Daoy (cell line): ENCODE measurements at places on chromosomes 3 and 15. TPM values are rescaled to one million over a fixed set of nuclear protein-coding genes. Genes with fewer than 3 reads are reported as not detected.

DNA sequence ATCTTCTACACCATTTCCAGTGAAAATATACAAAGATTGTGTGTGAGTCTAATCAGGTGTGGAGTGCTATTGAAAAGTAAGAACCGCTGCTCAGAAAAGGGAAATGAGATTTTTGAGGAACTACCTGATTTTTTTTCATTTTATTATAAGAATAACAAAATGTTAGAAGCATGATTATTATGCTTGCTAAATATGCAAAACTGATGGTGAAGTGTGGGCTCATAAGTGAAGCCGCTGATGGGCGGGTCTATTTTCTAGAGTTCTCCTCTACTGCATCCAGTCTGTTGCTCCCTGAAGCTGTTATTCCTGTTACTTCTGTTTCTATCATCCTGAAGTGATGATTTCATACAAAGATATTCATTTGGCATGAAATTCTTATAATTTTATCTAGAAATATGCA, 612.0 kb downstream of the CADM2 start:
- no peak for DNase-seq

GRCh38 chr3:119647843-119648575, 12.4 kb downstream of the POPDC2 start:
- DNase-seq = no peak

GRCh38 chr3:152056481-152056880, 183.0 kb downstream of the SUCNR1 start:
- no peak for DNase-seq

DNA sequence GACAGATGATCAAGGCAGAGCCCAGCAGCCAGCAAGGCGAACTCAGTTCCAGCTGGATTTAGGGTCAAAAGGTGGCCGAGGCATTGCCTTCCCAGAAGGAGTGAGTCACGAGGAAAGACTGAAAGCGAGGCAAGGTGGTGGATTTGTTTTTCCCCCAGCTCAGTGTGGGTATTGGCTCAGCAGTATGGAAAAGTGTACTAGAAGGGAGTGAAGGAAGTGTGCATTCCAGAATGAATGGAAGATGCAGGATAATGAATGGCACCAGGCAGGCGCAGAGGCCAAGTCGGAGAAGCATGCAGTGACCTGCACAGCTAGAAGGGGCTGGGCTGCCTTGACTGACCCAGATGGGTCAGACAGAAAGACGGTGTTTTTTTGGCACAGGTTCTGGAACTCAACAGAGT, 46.3 kb downstream of the FOXP1 start:
- peak; percentile 90 for DNase-seq

- DNase-seq = no peak
Measured at GRCh38 chr3:72109327-72110259, 324.6 kb upstream of the PROK2 start.

DNA sequence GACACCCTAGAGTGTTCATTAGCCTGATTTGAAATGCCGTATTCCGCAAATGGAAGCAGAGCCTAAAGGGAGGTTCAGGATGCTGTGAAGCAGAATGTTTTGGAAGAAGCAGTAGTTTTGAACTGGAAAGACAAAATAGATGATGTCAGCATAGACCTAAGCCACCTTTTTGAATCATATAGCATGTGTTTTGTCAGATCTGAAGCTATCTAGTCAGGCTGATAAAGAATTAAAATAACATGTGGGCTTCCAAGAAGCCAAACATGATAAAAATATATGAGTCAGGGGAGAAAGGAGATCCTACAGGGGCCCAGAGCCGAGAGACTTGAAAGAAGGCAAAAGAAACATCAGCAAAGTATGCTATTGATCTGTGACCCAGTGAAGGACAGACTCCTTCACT, 47.2 kb upstream of the RASA2 start:
- DNase-seq = no peak

DNA sequence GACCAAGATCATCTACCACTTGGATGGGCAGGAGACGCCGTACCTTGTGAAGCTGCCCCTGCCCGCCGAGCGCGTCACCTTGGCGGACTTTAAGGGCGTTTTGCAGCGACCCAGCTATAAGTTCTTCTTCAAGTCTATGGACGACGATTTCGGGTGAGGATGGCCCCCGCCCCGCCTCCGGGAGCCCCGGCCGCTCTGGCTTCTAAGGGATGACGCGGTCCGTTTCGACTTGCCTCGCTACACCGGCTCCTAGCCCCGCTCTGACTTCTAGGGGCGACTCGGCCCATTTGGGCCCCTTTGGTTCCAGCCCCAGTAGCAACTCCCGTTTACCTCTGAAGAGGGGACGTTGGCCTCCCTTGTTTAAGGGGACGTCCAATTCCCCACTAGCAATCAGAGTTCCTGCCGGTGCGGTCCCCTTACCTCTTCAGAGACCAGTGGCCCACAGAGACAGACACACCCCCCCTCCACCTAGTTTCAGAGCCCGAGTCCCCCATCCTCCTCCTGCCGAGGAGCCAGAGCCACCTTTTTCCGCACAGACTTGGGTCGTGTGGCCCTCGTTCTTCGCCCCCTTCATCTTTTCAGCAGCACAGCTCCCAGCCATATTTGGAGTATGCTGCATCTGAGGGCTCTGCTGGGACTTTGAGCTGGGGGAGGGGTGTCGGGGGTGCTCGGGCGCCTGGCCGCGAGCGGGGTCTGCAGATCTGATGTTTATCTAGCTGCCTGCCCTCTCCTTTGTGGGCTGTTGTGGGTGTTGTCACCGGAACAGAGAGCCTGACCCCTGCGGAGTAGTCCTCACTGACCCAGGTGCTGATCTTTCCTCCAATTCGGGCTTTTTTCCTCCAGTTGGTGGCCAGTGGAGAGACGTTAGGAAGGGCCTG, 706 bp downstream of the DVL3 start:
- peak; percentile 52 for DNase-seq

DNA sequence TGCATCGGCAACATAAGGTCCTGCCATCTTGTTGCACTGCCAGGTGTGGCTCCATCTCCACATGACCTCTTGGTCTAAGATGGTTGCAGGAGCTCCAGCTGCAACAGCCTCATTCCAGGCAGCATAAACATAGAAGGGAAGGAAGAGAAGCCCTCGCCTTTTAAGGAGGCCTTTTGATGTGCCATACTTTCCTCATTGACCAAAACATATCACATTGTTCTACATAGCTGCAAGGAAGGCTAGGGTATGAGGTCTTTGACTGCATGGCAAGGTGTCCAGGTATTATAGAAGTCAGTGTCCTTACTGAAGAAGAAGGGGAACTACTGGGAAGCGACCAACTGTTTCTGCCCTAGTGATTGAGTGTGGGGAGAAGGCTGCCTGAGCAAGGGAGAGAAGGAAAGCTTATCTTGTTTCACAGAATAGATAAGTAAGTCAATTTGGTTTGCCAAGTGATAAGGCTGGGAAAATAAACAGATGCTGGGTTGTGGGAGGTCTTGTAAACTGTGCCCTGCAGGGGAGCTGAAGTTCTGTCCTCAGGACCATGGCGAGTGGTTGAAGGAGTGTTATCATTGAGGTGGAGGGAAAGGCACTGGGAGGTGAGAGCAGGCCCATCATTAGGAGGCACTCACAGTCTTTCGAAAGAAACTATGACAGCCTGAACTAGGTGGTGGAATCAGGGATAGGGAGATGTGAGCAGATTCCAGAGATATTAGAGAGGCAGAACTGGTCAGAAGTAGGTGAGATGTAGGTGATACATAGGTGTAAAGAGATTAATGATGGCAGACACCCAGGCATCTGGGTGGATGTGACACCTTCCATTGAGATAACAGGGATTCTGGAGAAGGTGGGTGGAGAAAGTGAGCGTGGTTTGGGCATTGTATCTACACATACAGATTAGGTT, 93.8 kb upstream of the IGF1R start:
- no peak for DNase-seq

DNA sequence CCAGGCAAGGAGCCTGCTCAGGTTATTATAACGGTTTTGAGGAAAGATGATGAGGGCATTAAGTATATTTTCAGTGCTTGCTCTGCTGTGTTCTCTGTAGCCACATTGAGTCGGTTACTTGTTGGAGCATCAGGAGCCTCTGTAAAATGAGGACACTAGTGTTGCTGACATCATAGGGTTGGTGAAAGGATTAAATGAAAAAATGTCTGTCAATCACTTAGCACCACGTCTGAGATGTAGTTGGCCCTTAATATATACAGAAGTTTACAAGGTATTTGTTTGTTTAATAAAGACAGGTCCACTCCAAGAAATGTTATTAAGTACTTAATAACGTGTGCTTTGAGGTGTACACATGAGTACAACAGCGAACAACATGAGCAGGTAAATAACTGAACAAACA, 735 bp upstream of the SLC25A26 start:
- DNase-seq = no peak

- no peak for DNase-seq
Measured at GRCh38 chr3:134743006-134743405, 52.1 kb upstream of the EPHB1 start.

- no peak for DNase-seq
Measured at GRCh38 chr3:177419904-177420601, 222.8 kb upstream of the TBL1XR1 start.

- no peak for DNase-seq
Measured at GRCh38 chr3:186599142-186599784, 13.6 kb upstream of the AHSG start.

DNA sequence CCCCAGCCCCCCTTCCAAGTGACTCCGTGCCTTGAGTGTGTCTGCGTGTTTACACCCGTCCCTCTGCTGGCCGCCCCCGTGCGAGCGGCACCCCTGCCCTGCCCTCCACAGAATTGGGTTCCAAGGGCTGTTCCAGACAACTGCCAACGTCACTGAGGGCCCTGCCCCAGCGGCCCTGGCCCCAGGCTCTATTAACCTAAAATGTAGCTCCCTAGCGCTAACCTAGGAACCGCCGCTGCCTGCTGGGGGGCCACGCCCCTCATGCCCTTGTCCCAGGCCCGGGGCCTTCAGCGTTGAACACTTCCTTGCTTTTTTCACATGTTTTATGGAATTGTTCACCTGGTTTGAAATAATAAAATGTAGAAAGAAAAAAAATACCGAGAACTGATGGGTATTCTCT, 10.0 kb upstream of the SEMA3B start:
- no peak for DNase-seq

DNA sequence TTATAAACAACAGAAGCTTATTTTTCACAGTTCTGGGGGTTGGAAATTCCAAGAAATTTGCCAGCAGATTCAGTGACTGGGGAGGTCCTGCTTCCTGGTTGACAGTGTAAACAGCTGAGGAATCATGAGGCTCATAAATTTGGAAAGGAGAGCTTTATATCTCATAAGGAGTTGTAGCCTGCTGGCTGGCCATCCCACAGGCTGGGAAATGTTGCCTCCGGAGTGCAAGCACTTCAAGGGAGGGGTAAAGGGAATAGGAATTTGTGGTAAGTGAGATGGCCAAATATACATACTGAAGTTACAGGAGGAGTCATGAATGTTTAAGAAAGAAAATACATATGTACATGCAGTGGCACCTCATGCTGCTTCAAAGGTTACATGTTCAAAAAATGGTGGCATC, 217.2 kb upstream of the CBLB start:
- no peak for DNase-seq

DNA sequence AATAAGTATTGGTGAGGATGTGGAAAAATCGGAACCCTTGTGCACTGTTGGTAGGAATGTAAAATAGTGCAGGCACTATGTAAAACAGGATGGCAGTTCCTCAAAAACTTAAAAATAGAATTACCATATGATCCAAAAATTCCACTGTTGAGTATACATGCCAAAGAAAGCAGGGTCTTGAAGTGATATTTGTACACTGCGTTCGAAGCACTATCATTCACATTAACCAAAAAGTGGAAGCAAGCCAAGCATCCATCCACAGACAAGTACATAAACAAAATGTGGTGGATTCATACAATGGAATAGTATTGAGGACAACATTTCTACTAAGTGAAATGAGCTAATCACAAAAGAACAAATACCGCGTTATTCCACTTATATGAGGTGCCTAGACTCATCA, 200.7 kb downstream of the TJP1 start:
- DNase-seq = no peak

GRCh38 chr3:79414806-79415205, 353.0 kb downstream of the ROBO1 start:
- peak; percentile 1 for DNase-seq

DNA sequence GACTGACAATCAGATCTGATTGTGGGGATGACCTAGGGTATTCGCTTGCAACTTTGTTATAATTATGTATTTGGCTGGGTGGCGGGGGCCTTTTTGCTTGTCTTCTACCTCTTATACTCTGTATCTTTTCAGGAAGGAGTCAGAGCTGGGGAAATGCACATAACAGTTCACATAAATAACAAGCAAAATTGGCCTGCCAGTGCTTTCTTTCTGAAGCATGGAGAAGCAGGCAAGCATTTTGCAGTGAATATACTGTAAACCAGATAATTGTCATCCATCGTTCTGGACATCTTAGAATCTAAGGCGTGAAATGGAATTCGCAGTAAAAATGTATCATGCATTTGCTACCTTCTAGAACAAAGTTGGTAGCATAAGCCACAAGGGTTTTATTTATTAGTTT, 227.6 kb downstream of the CLSTN2 start:
- DNase-seq = no peak

GRCh38 chr3:49021813-49022687, at the start of gene NDUFAF3:
TSS of gene NDUFAF3 (plus strand) at chr3:49022121. CDS start at chr3:49022145, 24 bp downstream.
- peak; percentile 94 for DNase-seq

DNA sequence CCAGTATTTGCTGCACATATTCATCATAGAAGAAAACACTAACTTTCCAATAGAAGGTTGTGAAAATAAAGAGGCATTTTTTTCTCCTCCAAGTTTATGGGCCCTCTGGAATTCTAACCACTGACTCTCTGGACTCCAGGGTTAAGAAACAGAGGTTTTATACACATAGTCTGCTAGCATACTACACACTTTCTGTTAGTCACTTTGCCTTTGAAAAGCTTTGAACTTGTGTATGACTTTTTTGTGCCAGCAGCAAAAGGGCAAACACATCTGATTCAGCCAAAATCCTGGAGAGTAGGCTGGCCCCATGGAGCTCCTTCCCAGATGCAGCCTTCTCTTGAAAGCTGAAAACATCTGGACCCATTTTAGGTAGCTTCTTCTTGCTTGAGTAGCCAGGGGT, 6.2 kb downstream of the ZIC4 start:
- no peak for DNase-seq

GRCh38 chr3:14214764-14215163, 36.1 kb downstream of the LSM3 start:
- DNase-seq = no peak

- no peak for DNase-seq
Measured at GRCh38 chr3:88209356-88209755, 59.6 kb downstream of the C3orf38 start.

- no peak for DNase-seq
Measured at GRCh38 chr15:38648121-38648843, 83.7 kb upstream of the RASGRP1 start.

GRCh38 chr3:104070906-104071305, 1295.8 kb upstream of the ALCAM start:
- DNase-seq = no peak

- DNase-seq = no peak
Measured at GRCh38 chr3:82353306-82354171, 592.1 kb upstream of the GBE1 start.

HHATL gene
- total RNA-seq = not detected in 2 replicates

CACNA2D2 gene
- 0.03 TPM in 1 of 2 replicates, not detected in the other for total RNA-seq

GPR62 gene
- not detected in 2 replicates for total RNA-seq

OXTR gene
- total RNA-seq = 0.63 and 2.0 TPM in 2 replicates

GNAT1 gene
- not detected in 2 replicates for total RNA-seq

SPINK8 gene
- not detected in 2 replicates for total RNA-seq

HTR3E gene
- not detected in 2 replicates for total RNA-seq

TGM5 gene
- 0.51 TPM in 1 of 2 replicates, not detected in the other for total RNA-seq

LARP6 gene
- 8.2 and 42.2 TPM in 2 replicates for total RNA-seq

DNAH12 gene
- total RNA-seq = 0.06 TPM in 1 of 2 replicates, not detected in the other

CHRNA3 gene
- 0.17 and 3.5 TPM in 2 replicates for total RNA-seq
